ENCODE measurements at places on chromosomes 5 and 9.
A peak's percentile ranks its signal among the peaks of the same experiment; 100 is the strongest.

DNA sequence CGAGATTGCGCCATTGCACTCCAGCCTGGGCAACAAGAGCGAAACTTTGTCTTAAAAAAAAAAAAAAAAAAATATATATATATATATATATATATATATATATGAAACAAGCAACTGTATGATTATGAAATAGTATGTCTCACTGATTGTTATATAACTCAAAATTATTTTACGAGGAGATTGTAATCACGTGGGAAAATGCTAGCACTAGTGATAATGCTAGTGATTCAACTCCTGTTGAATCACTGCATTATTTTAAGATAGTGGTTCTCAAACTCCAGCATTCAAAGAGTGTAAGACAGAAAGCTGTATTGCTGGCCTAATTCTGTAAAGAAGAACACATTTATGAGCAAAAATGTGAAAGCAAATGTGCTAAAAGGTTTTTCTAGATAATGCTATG is 12.4 kb upstream of the PTPN3 start:
- no peak for DNase-seq

- peak; percentile 19 for DNase-seq
These were observed 3.9 kb upstream of the PLPP1 start for GRCh38 chr5:55538661-55539060.

DNA sequence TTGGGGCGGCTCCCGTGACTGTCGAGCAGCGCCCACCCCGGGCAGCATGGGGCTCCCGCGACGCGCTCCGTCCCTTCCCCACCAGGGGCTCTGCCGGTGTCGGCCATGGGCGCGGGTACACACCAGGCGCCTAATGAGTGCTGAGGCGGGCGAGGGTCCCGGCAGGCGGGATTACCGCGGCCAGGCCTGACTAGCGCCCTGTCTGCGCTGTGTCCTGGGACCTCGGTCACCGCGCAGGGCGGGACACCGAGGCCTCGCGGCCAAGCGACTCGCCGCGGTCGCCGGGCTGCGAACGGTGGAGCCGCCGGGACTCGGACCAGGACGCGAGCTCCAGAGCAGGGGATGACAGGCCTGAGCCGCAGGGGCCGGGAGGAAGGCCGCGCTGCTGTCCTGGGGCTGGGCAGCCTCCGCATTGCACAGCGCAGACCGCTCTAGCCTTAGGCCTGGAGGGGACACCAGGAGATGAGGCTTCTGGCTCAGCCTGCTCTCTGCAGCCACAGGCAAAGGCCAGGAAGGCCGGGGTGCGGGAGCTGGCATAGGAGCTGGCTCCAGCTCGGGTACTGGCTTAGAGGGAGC is 14.1 kb downstream of the LCN10 start:
- no peak for DNase-seq

- DNase-seq, result no peak
These were observed 1294.8 kb upstream of the ACO1 start for GRCh38 chr9:31089549-31090221.

DNA sequence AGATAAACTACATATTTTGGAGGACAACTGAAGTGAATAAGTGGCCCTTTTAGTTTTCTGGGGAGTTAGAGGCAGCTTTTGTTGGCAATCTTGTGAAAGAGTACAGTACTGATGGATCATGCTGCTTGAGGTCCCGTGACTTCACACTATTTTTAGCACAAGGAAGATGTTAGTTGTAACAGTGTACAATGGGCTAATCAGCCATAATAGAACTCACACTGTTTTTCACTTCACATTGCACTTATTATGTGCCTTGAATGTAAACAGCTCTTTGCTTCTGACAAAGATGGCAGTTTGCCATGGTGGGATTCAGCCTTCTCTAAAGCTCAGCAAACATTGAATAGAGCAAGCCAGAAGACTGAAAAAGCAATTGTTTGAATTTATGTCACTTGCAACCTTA is 176.7 kb upstream of the ZNF608 start:
- DNase-seq, result no peak

- DNase-seq, result no peak
These were observed 344.1 kb downstream of the BNC2 start for GRCh38 chr9:16526380-16526779.

DNA sequence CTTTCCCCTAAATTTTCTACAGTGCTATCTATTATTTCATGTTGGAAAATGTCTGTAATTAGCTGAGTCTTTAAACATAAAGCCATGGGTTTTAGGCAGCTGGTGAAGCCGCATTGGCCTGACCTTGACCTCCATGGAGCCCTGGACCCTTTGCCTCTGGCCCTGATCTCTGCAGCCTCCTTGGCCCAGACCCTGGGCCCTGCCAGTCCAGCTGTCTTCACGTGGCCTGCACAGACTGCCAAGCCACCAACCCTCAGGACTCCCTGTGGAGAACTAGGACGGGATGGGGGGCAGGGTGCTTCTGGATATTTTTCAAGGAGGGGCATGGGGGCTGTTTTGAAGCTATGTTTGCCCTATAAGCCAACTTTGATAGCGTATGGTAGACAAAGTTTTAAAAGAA is 29.8 kb upstream of the PPARGC1B start:
- no peak for DNase-seq

DNA sequence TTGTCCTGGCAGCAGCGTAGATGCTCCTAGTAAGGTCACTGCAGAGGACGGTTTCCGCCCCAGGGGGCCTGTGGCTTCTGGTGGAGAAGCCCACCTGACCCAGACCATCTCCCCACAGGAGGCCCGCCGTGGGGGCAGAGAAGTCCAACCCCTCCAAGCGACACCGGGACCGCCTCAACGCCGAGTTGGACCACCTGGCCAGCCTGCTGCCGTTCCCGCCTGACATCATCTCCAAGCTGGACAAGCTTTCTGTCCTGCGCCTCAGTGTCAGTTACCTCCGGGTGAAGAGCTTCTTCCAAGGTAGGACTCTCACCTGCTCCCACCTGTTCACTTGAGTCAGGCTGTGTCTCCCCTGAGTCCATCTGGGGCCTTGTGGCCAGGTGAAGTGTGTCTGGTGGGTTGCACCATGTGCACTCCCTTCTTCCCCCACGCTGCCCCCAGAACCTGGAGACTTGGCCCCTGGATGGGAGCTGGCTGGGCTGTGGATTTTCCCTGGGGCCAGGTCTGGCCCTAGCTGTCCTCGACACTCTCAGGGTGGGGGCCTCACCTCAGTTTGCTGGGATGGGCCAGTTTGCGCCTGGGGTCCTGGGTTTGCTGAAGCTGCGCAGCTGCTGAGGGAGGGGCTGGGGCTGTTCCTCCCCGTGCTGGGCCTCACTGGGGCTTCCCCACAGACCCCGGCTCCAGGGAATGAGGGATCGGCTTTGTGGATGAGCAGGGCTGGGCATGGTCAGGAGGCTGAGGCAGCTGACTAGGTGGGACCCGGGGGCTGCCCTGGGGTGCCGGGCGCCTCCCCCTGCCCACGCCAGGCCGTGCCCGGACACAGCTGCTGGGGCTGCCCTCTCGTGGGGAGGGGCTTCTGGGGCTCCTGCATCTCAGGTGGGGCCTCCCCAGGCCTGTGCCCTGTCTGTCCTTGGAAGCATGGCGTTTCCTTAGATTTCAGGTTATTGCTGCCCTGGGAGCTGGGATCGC is 32.4 kb downstream of the AHRR start:
- DNase-seq, result no peak

- DNase-seq, result no peak
These were observed 5.6 kb upstream of the GPR151 start for GRCh38 chr5:146521403-146522106.

DNA sequence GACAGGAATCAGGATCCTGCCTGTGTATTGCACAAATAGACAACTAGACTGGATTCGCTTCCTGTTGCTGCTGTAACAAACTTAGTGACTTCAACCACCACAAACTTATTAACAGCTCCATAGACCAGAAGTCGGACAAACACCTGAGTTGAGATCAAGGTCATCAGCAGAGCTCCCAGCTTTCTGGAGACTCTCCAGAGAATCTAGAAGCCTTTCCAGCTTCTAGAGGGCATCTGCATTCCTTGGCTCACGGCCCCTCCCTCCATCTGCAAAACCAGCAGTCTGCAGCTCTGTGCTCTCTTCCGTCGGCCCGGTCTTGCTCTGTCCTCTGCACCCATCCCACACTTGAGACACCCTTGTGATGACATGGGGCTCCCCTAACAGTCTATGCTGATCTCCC is 99.1 kb downstream of the KCNT1 start:
- DNase-seq, result no peak

GRCh38 chr5:82346399-82347165 is 68.4 kb upstream of the RPS23 start:
- DNase-seq, result no peak

DNA sequence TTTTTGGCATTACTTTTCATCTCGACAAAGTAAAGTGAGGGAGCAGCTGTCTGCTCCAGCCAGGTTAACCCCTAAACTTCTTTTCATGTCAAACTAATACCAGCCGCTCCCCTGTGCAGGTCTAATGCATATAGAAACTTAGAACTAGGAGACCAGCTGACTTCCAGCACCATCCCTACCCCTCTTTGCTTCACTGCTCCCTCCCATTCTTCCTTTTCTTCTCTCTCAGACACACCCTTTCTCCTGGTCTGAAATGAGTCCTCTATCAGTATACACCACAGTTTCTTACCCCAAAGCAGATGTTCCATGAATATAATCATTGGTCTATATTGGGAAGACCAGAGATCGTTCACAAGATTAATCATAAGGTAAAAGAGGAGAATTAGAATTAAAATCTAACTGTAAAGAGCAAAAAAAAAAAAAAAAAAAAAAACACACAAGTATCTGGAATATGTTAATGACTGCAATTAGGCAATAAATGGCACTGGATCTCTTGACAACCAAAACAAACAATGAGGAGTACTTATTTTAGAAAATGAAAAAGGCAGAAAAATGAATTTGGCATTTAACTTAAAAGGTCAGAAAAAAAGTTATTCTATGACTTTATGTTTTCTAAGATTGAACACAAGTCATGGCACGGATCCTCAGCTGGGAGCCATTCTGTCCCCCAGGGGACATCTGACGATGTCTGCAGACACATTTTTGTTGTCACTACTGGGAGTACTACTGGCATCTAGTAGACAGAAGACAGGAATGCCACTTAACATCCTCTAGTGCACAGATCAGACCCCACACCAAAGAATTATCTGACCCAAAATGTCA is 209.8 kb downstream of the PJA2 start:
- DNase-seq, result no peak

DNA sequence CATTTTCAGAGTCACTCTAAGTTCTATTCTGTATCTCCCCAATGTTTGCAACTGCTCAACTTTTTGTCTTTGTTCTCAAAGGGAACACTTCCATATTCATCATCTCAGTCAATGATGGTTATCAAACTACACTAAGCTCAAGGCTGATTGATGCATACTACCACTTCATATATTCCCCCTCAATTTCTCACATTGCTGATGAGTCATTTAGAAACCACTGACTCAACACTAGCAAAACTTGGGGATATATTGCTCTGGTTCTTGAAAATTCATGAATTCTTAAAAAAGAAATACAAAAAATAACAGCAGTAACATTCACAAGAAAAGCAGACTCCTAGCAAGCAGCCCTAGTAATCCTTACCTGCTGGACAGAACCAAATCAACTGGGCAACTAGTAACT is 52.2 kb downstream of the ABHD17B start:
- DNase-seq, result no peak

DNA sequence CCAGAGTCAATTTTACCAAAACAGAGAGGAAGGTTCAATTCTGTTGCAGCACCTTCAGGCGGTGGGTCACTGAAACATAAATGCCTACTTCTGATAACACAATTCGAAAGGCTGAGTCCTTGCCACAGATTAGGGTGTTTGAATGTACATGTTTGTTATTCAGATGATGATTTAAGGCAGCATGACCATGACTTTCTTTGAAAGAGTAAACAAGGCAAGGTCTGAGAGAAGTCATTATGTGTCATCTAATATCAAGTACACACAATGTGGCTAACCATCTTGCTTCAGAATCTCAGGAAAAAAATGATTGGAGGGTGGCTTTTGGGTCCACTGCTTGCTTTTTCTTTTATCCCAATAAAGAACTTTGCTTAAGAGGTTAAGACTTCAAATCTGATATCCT is 457.5 kb downstream of the TAF11L14 start:
- DNase-seq, result no peak

GRCh38 chr5:68685863-68686262 is 408.0 kb upstream of the SLC30A5 start:
- no peak for DNase-seq

- DNase-seq, result no peak
These were observed 30.3 kb upstream of the DENND4C start for GRCh38 chr9:19200229-19200628.

- DNase-seq, result no peak
These were observed 278.3 kb downstream of the TMEM38B start for GRCh38 chr9:105972466-105973204.

- no peak for DNase-seq
These were observed 347.2 kb upstream of the CD180 start for GRCh38 chr5:67543720-67544270.

GRCh38 chr5:104199771-104200170 is 637.2 kb upstream of the NUDT12 start:
- no peak for DNase-seq

- DNase-seq, result no peak
These were observed 28.3 kb downstream of the JAK2 start for GRCh38 chr9:5013374-5013773.

DNA sequence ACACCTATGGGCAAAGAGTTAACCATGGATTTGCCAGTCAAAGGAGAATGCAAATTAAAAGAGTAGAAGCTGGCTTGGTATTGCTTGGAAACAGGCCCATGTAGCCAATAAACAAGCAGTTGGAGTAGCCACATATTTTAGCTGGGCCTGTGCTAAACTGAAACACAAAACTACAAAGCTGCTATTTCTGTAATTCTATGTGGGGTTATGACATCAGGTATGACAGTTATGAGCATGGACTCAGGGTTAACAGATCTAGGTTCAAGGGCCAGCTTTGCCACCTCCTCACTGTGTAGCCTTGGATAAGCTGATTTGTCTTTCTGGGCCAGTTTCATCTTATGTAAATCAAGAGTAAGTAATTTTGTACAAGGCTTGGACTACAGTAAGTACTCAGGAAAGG is 142.7 kb downstream of the PIP5K1B start:
- no peak for DNase-seq

DNA sequence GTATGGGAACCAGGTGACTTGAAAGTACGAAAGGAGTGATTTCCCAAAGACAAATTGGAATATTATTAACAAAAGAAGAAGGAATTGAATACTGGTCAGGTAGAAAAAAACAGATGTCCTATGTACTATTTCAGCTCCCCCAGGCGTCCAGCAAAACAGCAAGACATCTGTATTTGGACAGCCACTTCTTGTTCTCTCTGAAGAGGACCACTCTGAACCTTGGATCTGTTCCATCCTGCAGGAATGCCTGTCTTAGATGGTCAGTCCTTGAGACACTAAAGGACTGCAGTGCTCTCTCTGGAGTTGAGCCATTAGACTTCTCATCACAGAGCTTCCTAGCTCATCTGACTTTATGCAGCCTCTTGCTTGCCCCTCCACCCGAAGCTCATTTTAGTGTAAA is 74.4 kb upstream of the RARS1 start:
- DNase-seq, result no peak
